ENCODE measurements at places on chromosomes 11 and 22.
A peak's percentile ranks its signal among the peaks of the same experiment; 100 is the strongest.

DNA sequence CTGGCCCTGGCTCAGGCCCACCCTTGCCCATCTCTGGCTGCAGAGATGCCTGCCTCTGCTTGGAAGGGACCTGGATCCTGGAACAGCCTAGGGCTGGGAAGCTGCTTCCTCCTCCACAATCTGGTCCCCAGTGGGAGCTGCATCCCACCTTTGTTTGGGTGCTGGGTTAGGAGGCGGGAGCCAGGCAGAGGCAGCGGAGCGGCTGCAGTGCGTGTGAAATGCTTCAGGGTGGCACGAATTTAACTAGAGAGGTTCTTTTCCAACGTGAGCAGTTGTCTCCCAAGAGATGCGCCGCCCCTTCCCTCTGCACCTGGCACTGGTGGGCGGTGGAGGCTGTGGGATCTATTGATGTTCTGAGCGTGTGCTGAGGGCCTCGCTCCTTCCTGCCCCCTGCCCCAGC is 31.6 kb downstream of the BRSK2 start:
- no peak for DNase-seq

- DNase-seq = no peak
Measured at GRCh38 chr11:16167706-16168487, 188.4 kb downstream of the SOX6 start.

DNA sequence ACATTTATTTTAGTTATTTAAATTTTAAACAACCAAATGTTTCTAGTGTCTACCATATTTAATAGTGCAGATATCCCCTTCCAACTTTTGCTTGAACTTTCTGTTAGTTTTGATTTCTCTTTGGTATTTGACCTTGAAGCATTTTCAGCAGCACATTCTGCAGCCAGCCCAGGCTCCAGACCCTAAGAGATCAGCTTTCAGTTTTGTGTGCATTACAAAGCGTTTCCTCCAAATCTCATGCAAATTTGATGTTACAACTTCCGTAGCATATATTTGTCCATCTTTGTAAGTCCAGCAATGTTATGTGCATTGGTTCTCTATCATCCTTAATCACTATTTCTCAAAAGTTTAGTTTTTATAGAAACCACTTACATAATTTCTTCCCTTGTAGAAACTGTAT is 14.6 kb upstream of the SERGEF start:
- no peak for DNase-seq

DNA sequence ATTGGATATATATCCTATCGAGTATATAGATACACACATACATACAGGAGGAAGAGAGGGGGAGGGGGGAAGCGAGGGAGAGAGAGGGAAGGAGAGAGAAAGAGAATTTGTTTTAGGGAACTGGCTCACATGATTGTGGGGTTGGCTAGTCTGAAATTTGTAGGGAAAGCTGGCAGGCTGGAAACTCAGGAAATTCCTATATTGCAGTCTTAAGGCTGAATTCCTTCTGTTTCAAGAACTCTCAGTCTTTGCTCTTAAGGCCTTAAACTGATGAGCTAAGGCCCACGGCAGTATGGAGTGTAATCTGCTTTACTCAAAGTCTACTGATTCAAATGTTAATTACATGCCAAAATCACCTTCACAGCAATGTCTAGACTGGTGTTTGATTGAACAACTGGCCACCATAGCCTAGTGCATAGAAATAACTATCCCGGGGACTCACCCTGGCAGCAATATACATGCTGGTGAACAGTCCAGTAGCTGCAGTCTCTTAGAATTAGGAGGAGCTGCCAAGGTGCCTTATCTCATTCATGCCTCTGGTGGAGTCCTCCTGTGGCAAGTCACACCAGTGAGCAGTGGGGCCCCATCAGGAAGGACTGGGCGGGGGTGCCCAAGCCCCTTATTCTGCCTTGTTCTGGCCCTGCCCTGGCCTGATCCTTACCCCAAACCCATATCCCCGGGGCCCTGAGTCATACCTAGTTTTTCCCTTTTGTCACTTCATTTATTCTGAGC is 59.7 kb upstream of the AMPD3 start:
- no peak for DNase-seq

DNA sequence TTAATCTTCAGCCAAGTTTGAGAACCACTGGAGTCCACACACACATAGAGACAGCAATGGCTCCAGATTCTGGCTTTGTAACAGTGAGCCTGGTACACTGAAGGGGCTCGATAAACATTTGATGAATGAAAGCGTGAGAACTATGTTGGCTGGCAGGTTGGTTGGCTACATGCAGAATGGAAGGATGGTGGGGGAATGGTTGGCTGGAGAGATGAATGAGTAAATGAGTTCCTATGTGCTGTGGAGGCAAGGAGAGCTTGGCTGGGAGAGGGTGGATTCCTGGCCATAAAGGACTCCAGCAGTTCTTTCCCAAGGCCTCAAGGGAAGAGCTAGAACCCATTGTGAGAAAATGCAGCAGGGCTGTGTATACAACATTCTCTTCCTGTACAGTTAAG is 168.0 kb upstream of the NECTIN1 start:
- no peak for DNase-seq

DNA sequence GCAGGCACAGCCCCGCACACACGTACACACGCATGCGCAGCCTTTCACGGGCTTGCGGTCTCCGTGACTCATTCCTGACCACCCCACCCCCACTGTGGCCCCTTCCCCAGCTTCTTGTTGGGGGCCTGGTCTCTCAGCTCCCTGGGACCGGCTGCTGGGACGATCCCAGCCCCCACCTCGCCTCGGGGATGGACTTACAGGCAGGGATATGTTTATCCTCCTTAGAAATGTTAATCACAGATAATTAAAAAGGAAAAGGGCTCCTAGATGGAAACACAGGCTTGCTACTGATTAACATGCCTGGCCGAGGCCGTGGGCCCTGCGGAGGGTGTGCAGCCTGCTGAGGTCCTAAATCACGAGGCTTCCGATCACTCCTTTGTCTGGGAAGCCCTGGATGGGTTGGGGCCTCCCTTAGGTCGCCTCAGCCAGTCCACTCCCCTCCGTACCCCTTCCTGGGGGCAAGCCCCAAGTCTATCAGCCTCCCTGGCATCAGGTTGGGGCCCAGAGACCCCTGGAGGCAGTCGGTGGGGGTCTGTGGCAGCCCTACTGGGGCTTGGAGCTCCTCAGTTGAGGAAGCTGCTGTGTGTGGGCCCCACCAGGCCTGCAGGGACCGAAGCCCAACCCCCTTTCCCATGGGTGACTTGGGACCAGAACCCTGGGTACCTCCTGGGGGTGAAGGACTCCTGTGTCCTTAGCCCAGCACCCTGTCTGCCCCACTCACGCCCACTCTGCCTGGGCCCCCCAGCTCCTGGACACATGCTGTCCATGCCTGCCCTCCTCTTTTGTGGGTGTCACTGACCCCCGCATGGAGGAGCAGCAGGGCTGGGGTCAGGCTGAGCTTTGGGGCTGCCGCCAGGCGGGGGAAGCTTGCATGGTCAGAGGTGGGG is 20.6 kb downstream of the TSPAN4 start:
- no peak for DNase-seq

GRCh38 chr11:131737357-131737756 is 366.9 kb downstream of the NTM start:
- DNase-seq = no peak

GRCh38 chr22:35690001-35690400 is 27.7 kb upstream of the APOL5 start:
- no peak for DNase-seq

GRCh38 chr11:125236072-125236825 is 71.7 kb downstream of the PKNOX2 start:
- no peak for DNase-seq

DNA sequence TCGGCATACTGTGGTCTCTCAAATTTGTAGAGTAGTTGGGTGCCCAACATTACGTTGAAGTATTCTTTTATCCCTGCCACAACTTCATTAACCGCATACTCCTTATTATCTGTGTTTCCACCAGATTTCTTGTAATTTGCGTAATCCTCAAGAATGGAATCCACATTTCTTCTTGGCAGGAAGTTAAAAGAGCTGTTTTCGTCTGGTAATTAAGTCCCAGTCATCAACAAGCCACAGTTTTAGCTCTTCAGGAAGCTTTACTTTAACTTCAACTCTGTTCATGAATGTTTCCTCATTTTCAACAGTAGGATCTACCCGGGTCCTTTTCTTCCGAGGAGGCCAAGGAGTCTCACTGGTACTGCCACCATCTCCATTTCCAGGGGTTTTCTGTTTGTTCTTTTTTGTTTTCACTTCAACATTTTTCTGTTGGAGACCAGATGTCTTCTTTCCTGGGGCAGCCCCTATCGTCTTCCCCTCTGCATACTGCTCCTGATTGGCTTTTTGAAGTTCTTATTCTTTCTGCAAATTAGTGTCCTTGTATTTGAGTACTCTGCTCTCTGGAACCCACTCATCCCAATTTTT is 30.3 kb downstream of the PDE3B start:
- DNase-seq = no peak

DNA sequence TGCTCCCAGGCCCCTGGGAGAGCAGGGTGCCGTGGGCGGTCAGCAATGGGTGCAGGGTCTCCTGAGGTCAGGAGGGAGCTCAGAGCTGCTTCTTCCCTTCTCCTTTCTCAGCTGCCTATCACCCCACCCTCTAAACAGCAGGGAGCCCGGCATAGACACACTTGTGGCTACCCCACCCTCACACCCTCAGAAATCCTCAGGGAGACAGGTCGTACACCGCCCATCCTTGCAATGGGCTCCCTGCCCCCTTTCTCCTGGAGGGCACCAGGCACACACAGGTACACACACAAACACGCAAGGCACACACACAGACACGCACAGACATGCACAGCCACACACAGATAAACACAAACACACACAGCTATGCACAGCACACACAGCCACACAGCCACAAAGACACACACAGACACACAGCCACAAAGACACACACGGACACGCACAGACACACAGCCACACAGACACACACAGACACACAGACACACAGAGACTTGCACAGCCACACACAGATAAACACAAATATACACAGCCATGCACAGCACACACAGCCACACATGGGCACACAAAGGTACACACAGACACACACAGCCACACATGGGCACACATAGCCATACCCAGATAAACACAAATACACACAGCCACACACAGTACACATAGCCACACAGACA is 44.9 kb upstream of the TH start:
- no peak for DNase-seq

DNA sequence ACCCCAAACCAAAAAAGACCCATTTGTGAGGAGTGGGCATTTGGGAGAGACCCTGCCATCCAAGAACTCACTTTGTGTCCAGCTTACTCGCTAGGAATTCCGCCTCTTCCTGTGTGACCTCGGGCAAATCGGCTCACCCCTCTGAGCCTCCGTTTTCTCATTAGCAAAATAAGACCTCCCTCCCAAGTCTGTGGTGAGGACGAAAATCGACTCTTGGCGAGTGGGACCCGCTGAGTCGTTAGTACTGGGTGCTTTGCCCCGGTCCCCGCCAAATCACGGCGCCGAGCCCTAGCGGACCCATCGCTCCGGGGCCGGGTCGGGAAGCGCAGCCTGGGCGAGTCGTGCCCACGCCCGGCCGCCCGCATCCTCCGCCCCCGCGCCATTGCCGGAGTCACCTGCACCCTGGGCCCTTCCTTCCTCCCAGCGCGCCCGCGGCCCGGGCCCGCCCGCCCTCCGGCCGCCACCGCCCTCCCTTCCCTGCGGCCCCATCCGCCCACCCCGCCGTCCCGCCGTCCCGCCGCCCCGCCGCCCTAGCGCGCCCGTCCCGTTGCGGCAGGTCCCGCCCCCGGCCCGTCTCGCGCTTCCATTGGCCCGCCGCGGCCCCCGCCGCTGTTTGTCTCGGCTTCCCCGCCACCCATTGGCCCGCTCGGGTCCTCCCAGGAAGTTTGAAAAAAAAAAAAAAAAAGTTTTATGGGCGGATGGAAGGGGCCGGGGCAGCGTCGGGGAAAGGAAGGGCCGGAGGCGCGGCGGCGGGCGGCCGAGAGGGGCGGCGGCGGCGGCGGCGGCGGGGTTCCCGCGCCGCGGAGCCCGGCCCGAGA is 48.9 kb downstream of the TRIOBP start:
- DNase-seq = peak; percentile 90

GRCh38 chr11:14975252-14975587 is 3.1 kb upstream of the CALCA start:
- no peak for DNase-seq

GRCh38 chr11:68541991-68542390 is 81.4 kb downstream of the PPP6R3 start:
- DNase-seq = no peak

GRCh38 chr11:34339149-34340064 is 18.4 kb downstream of the ABTB2 start:
- no peak for DNase-seq

DNA sequence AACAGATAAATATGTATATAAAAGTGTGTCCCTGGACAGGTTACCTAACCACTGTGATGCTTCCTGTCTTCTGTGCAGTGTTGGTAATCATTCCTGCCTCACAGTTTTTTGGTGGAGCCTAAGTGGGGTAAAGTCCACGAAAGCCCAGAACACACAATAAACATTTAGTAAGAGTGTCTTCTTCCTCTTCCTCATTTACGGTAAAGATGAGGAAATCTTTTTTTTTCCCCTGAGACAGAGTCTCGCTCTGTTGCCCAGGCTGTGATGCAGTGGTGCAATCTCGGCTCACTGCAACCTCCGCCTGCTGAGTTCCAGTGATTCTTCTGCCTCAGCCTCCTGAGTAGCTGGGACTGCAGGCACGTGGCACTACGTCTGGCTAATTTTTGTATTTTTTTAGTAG is 117.1 kb downstream of the LDLRAD3 start:
- DNase-seq = no peak

GRCh38 chr11:74341921-74342320 is 30.5 kb upstream of the P4HA3 start:
- DNase-seq = no peak

DNA sequence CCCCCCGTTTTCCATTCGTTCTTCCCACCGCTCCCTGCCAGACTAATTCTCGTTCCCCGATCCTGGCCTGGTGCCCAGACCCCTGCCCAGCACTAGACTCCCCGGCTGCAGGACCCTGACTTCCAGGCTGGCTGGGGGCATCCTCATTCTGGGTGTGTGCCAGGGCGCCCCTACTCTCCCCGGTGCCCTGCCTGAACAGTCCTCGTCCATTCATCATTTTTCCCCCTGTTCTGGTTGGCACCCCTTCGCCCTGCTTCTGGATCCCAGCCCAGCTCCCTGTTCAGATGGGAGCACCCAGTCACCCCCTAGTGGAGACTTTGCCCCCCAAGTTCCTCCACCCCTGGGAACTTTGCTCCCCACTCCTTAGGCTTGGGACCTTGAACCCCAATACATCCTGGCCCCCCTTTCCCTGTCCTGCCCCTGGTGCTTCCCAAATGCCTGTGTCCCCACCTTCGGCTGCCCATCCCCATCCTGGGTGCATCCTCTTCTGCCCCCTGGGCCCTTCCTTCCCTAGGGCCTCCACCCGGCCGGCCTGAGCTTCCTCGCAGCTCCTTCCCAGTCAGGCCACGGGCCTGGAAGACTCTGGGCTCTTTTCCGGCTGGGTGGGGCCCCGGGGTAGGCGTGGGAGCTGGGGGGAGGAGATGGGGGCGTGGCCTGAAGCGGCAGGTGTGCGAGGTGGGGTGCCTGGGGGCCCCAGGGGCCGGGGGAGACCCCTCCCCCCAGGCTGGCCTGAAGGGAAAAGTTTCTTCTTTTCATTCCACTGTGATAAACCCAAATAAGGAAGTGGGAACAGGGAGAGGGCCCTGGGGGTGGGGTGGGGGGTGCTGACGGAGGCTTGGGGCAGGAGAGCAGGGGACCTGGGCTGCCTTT is 908 bp downstream of the PLCB3 start:
- DNase-seq = no peak

GRCh38 chr11:67656278-67656922 is 5.9 kb upstream of the ACY3 start:
- DNase-seq = no peak
